ENCODE measurements at places on chromosomes 6 and 20. TPM values are rescaled to one million over a fixed set of nuclear protein-coding genes. Genes with fewer than 3 reads are reported as not detected.

Gene VPS52
- total RNA-seq, result 35.4 TPM

Gene E2F1
- 3.4 TPM for total RNA-seq

Gene PLEKHG1
- total RNA-seq, result 34.4 TPM

Gene PLCG1
- 96.7 TPM for total RNA-seq

Gene CGA
- total RNA-seq, result 10.0 TPM

Gene DNMT3B
- 2.6 TPM for total RNA-seq

Gene GJA1
- total RNA-seq, result 1,250 TPM

Gene SLC35B2
- 39.3 TPM for total RNA-seq

Gene ADRM1
- total RNA-seq, result 75.3 TPM

Gene KCNQ5
- total RNA-seq, result 2.4 TPM

Gene MAPK14
- total RNA-seq, result 39.7 TPM

Gene TCF15
- 0.40 TPM for total RNA-seq

Gene SLC35D3
- 0.99 TPM for total RNA-seq

Gene SPATA25
- 1.3 TPM for total RNA-seq

Gene RAMACL
- total RNA-seq, result 1.3 TPM

Gene JPH2
- total RNA-seq, result 1.7 TPM

Gene TNFRSF6B
- total RNA-seq, result 3.1 TPM

Gene BTN2A1
- 15.5 TPM for total RNA-seq

Gene IL17A
- total RNA-seq, result not detected

Gene SLA2
- total RNA-seq, result 0.39 TPM

Gene TSHZ2
- 11.8 TPM for total RNA-seq

Gene CEP250
- total RNA-seq, result 24.5 TPM

Gene AVP
- total RNA-seq, result not detected

Gene ATG5
- 63.8 TPM for total RNA-seq

Gene TBX18
- total RNA-seq, result 32.8 TPM
